ENCODE measurements at places on chromosomes 16 and 17.

- peak; percentile 39 for DNase-seq
Measured at GRCh38 chr16:49596068-49596467, 222.5 kb downstream of the C16orf78 start.

- peak; percentile 50 for DNase-seq
Measured at GRCh38 chr16:55021595-55022475, 91.2 kb downstream of the IRX5 start.

DNA sequence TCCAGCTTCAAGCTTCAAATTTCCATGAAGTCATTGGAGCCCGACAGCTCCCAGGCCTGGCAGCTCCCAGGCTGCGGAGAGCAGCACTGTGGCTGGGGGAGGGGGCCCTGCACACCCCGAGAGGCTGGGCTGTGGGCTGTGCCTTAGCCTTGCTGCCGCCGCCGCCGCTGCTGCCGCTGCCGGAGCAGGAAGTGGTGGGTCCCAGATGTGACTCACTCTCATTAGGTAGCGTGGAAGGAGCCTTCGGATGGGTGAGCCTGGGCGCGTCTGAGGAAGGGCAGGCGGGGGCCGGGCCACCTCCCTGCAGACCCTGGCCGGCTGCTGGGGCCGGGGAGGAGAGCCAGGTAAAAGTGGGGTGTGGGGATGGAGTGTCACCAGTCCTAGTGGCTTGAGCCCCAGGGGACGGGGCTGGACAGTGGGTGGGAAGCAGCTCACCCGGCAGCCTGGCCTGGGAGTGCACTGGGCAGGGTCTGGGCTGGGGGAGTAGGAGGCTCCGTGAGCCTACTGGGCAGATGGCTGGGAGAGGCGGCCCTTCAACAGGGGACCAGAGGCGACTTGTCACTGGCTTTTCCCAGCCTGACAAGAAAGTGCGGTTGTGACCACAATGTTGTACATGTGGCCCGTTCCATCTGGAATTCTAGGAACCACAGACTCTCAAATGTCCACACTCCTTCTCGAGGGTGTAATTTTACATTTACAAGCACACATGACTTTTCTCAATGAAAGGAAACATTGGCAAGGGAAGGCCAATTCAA lies at the start of gene ADCY7:
TSS of gene ADCY7 (plus strand) at position 215 of the 755 bp plus-strand sequence. CDS start 21,629 bp downstream, outside the sequence.
- peak; percentile 87 for DNase-seq

GRCh38 chr16:72913551-72913950 lies 134.4 kb downstream of the ZFHX3 start:
- DNase-seq, result no peak

DNA sequence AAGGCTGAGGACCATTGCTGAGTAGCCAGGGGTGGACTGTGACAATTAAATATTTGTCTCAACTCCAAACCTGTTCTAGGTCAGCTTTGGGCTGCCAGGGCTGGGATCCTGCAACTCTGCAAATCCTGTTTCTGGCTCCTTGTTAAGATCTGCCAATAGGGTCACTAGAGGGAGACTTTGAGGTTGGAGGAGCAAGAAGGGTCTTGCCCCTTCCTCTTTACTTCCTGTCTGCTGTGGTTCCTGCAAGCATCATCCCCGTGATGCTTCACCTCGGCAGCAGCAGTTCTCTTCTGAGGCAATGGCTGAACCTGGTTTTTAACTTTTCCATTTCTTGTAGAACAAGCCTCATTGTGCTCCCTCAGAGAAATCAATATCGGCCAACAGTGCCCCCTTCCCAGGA lies 124.6 kb downstream of the IRX5 start:
- no peak for DNase-seq

GRCh38 chr16:8372141-8372540 lies 218.2 kb downstream of the TMEM114 start:
- no peak for DNase-seq

DNA sequence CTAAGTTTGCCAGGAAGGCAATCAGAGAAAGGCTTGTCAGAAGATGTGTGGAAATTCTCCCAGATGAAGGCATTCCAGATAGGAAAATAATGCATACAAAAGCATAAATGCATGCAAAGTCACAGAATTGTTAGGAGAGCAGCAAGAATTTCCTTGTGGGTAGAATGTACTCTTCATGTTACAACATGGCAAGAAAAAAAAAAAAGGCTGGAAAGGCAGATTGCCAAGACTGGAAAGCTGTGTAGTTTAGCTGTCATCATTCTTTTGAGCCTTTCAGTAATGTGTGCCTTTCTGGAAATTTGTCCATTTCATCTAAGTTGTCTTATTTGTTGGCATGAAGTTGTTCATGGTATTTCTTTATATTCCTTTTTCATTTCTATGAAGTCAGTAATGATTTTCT lies 71.0 kb upstream of the EFCAB3 start:
- DNase-seq, result peak; percentile 4

GRCh38 chr16:61569028-61569427 lies 467.2 kb downstream of the CDH8 start:
- no peak for DNase-seq
